ENCODE measurements at places on chromosomes 7 and 10.

- peak; percentile 5 for DNase-seq
Observed at GRCh38 chr7:1669954-1670893, at the start of gene ELFN1. ELFN1 (plus strand) TSS chr7:1670277; CDS start chr7:1744597, 74,320 bp downstream.

GRCh38 chr10:33783078-33783477 lies 448.6 kb upstream of the NRP1 start:
- no peak for DNase-seq

DNA sequence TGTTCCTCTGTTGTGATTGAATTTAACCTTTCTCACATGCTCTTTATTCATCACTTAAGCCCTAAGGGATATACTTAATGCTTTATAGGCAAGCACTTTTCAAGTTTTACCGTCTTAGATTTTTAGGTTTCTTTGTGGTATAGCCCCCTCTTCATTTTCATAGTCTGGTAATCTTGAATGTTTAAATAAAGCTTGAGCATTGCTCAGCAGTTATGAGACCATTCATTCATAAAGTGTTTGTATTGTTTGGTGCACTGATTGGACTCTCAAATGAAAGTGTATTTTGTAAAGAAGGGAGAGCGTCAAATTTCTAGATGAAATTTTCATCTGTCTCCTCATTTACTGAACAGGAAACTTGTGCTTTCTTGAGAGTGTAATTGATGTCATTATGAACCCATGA lies 25.2 kb downstream of the TASOR2 start:
- no peak for DNase-seq

DNA sequence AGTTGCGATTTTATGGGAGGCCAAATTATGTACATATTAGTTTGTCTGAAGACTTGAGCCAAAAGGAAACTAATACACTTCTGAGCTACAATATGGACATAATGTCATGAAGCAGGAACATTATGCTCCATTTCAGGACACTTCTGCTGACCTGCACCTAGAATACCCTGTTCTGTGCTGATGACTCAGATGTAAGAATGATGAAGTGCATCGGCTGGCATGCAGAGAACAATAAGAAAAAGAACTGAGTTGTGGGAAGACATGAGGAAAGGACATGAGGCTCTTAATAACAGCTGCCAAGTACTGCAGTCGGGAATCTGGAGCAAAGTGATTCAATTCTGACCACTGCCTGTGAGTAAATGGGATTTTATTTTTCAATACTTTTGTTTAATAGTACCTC lies 192.9 kb upstream of the VSTM2A start:
- no peak for DNase-seq

GRCh38 chr7:11843113-11843765 lies 11.2 kb upstream of the THSD7A start:
- DNase-seq = no peak

DNA sequence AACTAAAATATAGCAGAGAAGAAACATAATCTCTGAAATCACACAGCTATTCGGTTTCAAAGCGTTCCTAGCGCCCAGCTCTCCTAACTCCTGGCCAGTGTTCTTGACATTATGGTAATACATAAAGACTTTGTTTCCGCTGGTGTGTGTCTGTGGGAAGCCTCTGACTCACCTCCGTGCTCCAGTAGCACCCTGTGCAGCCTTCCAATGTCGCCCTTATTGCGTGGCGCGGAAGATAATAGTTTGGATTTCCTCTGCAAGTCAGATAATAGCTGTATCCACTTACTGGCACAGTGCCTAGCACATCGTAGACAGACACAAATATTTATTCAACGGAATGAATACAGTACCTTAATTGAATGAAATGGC lies 570 bp downstream of the BMS1 start:
- DNase-seq = no peak

- no peak for DNase-seq
Observed at GRCh38 chr10:70651661-70652060, 20.6 kb upstream of the ADAMTS14 start.

DNA sequence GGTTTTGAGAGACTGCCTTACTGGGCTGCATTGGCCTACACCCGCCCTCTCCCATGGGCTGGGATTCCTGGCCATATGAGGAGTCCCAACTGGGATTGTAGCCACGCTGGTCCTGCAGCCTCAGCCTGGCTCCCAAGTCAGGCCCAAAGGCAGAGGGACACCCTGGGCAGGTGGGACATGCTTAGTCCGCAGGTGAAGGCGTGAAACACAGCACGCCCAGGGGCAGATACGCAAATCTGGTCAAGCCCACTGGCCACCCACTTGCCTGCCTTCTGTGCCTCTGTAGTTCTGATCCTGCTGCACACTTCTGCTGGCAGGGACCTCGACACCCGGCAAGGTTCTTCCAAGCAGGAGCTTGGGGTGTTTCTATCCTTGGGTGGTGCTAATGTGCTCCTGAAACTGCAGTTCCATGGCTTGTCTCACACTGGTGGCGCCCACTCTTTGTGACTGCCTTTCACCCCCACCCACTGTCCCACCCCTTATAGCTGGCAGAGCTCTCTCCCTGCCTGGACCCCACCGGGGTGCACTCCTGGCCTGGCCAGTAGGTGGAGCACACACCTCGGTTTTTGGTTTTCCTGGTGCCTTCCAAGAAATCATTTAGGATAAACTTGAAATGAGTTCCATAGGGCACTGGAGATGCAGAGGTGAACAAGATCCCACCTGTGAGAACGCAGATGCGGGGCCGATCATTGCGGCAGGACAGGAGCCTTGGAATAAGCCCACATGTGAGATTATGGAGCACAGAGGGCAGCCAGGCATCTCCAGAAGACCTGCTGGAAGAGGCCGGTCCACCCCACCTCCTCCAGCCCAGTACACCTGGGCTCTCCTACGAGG lies 47.9 kb downstream of the MKI67 start:
- DNase-seq = peak; percentile 30
